M059J (cell line): ENCODE measurements at places on chromosomes 4 and X. TPM values are rescaled to one million over a fixed set of nuclear protein-coding genes. Genes with fewer than 3 reads are reported as not detected.

The ODAM gene
- not detected in 2 replicates for total RNA-seq

The FAT1 gene
- 67.0 and 112 TPM in 2 replicates for total RNA-seq

The FAM241A gene
- total RNA-seq = not detected in 2 replicates

The HTR2C gene
- total RNA-seq = 0.76 and 0.84 TPM in 2 replicates

The RPA4 gene
- not detected in 2 replicates for total RNA-seq

The TMPRSS11D gene
- total RNA-seq = not detected in 2 replicates

The CTAG2 gene
- 1.1 TPM in 1 of 2 replicates, not detected in the other for total RNA-seq

GRCh38 chrX:153342762-153343558 lies 9.0 kb downstream of the ZNF275 start:
- DNase-seq = no peak

DNA sequence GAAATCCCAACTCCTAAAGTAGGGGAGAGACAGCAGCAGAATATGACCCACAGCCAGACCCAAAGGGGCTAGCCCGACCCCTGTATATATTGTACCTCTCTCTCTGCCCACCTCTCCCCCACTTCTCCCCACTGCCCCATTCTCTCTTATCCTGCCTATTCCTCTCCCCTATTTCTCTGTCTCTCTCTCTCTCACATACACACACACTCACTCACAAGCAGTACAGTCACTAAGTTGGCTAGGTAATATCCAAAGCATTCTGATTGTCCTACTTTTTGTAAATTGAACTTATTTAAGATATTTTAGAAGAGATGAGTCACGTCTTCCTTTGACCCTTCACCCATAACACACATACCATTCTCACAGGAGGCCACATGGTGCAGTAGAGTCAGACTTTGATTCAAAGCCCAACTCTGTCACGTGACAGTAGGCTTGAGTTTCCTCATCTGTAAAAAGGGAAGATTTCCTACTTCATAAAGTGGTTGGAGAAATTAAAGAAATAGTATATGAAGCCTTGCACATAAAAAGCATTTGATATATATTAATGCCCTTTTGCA lies 29.5 kb downstream of the SRPX2 start:
- peak; percentile 71 for DNase-seq

GRCh38 chrX:132692066-132692465 lies 203.2 kb upstream of the MBNL3 start:
- no peak for DNase-seq

DNA sequence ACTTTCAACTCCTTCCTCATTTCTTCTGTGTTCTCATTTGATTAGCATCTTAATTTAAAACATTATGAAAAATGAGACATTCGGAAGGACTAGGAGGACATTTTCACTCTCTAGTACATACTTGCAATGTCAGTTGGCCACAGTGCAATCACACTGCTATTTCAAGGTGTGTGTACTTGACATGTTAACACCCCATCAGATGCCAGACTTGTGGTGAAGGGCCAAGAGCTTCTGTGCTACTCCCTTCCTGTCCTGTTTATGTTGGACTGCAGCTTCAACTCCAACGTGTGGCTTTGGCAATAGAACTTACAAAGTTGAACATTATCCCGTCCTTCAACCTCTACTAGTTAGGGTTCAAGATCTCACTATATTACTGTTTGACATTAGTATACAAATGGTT lies 221.0 kb downstream of the PALLD start:
- DNase-seq = peak; percentile 34

GRCh38 chr4:76867880-76868655 lies 29.9 kb downstream of the SOWAHB start:
- DNase-seq = no peak

DNA sequence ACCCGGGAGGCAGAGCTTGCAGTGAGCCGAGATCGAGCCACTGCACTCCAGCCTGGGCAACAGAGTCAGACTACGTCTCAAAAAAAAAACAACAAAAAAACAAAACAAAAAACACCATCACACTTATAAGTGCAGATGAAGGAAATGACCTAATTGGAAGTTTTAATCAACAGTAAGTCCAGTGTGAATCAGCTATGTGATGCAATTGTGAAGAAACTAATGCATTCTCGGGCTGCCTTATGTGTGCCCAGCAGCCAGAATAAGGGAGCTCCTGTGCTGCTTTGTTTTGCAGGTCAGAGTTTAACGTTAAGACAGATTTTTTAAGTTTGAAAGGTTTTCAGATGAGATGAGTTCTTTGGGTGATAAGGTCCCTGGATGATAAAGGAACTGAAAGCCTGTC lies 10.8 kb downstream of the DAPP1 start:
- no peak for DNase-seq

- DNase-seq = peak; percentile 47
Observed at GRCh38 chrX:40152173-40152711, 54.5 kb upstream of the BCOR start.

GRCh38 chrX:7580127-7580526 lies 262.8 kb upstream of the VCX start:
- no peak for DNase-seq

DNA sequence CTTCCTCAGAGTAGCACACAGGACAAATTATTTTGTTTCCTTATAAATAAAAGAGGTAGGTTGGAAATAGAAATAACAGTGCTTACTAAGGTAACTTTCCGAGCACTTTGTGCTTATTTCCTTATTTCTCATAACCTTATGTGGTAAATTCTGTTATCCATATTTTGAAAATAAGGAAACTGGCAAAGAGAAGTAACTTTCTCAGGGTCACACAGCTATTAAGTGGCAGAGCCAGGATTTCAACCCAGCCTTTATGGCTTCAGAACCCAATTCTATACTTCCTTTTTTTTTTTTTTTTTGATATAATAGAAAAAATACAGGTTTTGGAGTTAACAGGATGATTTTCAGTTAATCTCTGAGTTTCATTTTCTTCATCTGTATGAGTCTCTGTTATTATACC lies 3.3 kb downstream of the UTP3 start:
- DNase-seq = no peak

DNA sequence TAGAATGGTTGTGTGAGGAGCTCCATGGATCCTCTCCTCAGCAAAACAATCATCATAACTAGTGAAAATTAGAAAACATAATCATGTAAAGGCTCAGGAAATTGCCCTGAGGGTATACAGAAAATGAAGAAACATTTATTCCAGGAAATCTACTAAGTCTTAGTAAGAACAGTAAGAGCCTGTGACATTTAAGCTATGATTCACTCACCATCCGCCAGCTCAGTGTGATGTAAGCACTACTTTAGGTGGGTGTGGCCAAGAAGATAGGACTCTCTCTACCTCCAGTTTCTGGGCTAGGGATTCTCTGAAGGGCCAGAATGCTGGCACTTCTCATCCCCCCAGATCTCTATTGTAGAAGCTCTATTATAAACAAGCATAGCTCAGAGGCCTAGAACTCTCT lies 147.5 kb downstream of the DLG3 start:
- DNase-seq = peak; percentile 84

- no peak for DNase-seq
Observed at GRCh38 chr4:184283659-184284335, 66.1 kb upstream of the ENPP6 start.

DNA sequence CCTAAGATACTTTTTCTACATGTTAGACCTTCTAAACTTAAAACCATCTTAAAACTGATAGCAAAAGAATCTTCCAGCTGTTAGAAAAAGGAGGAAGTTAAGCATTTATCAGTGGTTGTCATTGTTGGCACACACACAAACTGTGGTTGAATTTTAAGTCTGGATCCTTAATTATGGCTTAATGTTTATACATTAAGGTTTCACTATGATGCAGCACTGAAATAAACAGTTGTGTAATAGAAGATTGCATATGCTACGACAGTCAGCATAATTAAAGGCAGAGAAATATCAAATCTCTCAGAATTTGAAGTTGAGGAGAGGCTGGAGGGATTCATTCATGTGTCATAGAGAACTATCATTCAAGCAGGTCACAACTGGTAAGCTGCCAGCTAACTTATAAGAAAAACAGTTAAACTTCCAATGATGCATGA lies 32.3 kb downstream of the ADGRA3 start:
- peak; percentile 86 for DNase-seq

- no peak for DNase-seq
Observed at GRCh38 chr4:71275570-71275969, 63.2 kb upstream of the SLC4A4 start.

GRCh38 chr4:77504407-77504806 lies 101.2 kb upstream of the CXCL13 start:
- no peak for DNase-seq

GRCh38 chrX:78522601-78523000 lies 136.5 kb downstream of the RTL3 start:
- DNase-seq = no peak

GRCh38 chr4:55910140-55910539 lies 38.6 kb upstream of the CEP135 start:
- DNase-seq = peak; percentile 37

- no peak for DNase-seq
Observed at GRCh38 chrX:82756272-82756671, 751.8 kb upstream of the POU3F4 start.

DNA sequence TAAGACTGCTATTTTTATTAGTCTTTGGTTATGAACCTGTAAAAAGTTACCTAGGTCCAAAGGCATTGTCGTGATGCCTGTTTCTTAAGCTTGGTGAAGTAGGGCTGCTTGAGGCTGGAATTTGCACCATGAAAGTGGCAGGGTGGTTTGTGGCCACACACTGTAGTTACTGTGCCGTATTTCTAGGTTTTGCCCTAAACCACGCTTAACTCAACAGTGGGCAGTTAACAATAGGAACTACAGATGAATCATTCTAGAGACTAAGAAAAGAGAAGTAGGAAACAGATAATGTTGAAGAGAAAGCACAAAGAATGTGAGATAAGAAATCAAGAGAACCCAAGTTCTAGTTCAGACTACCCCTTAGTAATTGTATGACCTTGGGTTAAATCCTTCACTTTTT lies 11.5 kb downstream of the ETNPPL start:
- no peak for DNase-seq
